ENCODE measurements at places on chromosomes 3 and 15.

DNA sequence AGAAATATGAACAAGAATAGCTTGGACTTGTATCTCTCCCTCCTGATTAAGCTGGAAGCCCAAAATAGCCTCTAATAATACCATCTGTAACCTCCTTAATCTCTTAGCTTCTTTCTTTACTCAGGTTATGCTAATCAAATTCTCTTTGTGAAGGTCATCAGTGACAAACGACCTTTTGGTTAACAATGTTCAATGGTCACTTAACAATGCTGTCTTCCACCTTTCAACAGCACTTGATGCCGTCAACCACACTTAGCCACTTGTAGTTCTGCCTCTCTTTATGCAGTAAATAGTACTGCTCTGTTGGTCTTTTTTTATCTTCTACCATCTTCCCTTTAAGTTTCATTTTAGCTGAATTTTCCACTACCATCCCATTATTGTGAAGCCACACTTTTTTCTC is 476.6 kb upstream of the TGFBR2 start:
- DNase-seq, result no peak

DNA sequence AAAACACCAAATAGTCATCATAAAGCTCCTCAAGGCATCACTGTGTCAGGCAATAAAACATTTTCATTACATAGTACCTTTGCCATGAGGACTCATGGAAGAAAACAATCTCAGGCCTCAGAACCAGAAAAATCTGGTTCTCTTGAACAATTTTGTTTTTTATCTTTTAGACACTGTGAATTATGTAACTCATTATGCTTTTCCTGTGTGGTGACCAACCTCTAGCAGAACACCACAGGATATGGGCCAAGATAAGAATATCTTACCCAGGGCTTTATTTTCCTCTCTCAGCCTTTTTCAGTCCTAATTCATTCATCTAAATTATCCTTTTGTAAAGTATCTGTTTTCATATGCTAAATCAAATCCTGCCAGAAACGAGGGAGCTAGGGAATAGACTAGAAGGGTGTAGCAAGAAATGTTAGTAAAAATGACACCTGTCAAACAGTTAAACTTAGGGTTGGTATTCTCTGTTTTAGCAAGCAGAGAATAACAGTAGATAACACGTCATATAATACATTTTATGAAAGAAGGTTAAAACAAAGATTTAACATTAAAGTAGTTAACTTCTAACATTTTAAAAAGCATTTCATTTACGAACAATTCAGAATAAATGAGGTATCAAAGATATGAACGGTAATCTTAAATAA is 111.1 kb downstream of the FBXL22 start:
- DNase-seq, result no peak

DNA sequence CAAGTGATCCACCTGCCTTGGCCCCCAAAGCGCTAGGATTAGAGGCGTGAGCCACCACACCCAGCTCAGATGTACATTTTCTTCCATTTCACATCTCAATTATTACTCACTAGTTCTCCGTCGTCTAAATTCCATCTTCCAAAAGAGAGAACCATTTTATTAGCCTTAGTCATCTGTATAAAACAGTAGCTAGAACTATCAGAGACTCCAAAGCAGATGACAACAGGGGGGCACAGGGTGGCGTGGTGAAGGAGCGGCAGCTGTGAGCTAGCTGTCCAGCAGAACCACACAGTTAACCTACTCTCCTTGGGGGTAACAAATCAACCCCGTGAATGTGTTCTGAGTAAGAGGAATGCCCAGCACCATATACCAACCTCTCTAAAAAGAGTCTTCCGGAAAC is 7.1 kb downstream of the SLC25A20 start:
- no peak for DNase-seq

DNA sequence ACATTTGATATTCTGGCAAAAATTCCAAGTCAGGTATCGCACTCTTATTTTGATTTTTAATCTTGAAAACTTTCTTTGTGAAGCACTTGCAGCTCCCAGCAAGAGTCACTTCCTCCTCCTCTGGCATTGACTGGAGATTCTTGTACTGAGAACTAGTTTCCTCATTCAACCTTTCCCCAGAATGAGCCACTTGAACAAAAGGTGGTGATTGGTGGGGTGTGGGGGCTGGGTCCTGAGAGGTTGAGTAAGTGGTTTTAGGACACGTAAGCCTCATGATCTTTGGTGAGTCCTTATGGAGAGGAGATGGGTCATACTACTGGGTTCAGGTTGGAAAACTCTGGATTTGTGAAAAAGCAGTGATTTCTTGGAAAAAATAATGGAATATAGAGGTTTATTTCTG is 32.3 kb upstream of the ONECUT1 start:
- no peak for DNase-seq

DNA sequence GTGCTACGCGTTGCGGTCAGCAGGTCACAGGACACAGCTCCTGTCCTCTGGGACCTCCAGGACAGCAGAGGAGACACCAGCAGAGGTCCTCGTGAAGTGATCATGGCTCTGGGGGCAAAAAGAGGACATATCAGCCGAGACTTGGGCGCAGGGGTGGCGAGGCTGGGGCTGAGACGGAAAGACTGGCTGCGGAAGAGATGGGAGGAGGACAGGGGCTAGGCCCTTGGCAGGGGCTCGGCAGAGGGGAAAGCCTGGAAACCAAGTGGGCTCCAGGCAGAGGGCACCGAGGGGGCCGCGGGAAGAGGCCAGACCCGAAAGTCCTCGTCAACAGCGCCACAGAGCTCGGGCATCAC is 4.9 kb upstream of the CFAP100 start:
- no peak for DNase-seq

- DNase-seq, result no peak
These were observed 44.8 kb upstream of the HES1 start for GRCh38 chr3:194091141-194091540.

DNA sequence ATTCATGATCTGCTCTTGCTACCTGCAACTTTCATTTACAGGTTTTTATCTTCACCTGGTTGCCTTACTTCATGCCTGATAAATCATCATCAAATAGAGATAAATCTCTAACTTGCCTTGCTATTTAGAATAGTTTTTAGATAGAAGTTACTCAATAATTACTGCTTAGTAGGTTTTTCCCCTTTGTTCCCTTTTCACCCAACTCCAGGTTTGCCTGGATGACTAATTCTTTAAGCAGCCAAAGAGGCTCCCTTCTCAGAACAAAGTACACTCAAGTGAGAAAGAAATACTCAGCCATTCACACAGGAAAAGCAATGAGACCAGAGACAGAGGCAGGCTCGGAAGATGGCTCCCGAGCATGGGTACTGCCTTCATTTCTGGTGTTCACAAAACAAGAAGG is 268.1 kb upstream of the CRBN start:
- no peak for DNase-seq

DNA sequence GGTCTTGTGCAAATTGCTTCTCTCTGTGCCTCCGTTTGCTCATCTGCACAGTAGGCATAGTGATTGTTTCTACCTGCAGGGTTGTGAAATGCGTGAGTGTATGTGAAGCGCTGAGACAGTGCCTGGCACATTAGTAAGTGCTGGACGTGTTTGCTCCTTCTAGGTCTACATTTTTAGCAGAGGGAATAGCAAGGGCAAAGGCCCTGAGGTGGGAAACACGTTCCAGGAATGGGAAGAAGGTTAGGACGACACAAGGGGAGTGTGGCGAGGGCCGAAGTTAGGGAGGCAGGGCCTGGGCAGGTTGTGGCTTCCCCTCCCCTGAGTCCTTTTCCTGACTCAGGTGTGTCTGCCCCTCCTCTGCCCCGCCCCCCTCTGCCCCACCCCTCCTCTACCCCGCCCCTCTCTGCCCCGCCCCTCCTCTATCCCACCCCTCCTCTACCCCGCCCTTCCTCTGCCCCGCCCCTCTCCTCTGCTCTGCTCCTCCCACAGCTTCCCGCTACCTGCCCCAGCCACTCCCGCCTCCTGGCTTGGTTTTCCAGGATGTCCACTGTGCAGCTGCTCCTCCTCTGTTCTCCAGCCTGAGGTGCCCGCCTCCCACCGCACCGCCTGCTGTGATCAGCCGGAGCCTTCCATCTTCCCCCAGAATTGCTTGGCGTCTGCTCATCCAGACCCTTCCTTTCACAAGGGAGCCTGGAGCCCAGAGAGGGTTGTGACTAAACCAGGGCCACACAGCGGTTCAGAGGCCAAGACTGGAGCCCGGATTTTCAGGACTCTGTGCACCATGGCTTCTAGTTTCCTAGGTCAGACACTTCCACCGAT is 31.1 kb upstream of the SMAD6 start:
- no peak for DNase-seq

- DNase-seq, result no peak
These were observed 77.9 kb upstream of the ASB14 start for GRCh38 chr3:57370341-57370740.

- DNase-seq, result no peak
These were observed 358.3 kb downstream of the SHQ1 start for GRCh38 chr3:72489901-72490300.

DNA sequence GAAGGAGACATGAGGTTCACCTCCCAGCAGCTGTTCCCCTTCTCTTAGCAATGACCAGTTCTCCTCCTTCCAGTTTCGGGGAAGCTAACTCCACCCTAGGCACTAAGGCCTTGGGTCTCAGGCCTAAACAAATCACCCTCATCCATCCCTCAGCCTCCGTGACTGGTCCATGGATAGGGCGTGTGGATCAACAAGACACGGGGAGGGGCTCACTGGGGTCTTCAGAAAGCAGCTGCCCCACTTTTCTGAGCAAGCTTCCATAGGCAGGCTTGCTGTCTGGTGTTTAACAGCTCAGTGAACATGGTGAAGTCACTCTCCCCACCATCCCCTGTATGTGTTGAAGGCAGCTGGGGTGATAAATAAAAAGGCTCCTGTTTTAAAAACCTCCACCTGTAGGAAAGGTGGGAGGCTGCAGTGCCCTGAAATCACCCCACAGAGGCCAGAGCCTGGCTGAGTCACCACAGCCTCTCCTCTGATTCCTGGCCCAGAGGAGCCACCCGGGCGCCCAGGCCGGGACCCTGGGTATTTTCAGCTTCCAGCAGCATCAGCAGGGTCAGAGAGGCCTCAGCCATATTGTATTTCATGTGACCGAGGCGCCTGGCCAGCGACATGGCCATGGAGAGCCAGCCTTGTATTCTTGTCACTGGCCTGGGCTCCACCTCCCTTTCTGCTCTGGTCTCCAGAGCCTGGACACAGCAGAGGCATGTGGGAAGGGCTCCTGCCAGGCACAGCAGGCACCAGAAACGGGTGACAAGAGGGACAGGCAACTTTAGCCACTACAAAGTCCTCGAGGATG is 60.3 kb upstream of the HERC1 start:
- no peak for DNase-seq

GRCh38 chr3:80052271-80052670 is 284.5 kb upstream of the ROBO1 start:
- DNase-seq, result no peak

GRCh38 chr3:25069970-25070369 is 358.1 kb upstream of the RARB start:
- DNase-seq, result no peak

GRCh38 chr3:29156086-29156715 is 124.7 kb upstream of the RBMS3 start:
- DNase-seq, result no peak

GRCh38 chr3:109109574-109109973 is 8.4 kb downstream of the MORC1 start:
- DNase-seq, result no peak

DNA sequence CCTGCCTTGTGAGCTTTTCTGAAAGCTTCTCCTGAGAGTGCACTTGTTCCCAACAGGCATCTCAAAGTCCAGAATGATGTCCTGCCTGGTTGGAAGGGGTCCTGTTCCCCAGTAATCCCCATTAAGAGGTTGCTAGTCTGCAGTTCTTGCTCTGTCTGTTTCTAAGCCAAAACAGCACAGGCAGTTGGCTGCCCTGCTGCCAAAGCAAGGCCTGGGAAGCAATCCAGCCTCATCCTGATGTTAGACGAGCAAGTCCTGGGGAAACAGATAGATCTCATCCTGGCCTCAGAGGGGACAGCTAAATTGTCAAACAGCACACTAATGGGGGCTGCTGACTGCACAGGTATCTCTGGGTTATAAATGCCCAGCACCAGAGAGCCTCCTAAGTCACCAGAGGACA is 198.0 kb downstream of the EPHB1 start:
- DNase-seq, result no peak

- no peak for DNase-seq
These were observed 2.1 kb downstream of the PBRM1 start for GRCh38 chr3:52683611-52684010.

GRCh38 chr3:130604806-130605205 is 87.8 kb downstream of the COL6A6 start:
- no peak for DNase-seq

GRCh38 chr3:84692261-84692660 is 266.5 kb upstream of the CADM2 start:
- no peak for DNase-seq

DNA sequence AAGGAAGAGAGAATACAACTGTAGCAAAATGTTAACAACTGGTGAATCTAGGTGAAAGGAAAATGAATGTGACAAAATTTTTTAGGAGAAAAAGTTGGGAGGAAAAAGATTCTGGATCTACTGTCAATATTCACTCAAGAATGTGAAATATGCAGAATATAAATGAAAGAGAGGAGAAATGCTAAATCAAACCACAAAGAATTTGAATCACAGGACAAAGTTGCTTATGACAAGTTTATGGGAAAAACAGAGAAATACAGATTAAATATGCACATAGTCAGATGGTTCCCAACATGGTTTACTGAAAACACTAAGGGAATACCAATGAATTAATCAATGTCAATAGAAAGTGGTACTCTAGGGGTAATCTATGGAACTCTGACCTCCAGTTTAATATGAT is 27.6 kb downstream of the C3orf33 start:
- DNase-seq, result no peak

DNA sequence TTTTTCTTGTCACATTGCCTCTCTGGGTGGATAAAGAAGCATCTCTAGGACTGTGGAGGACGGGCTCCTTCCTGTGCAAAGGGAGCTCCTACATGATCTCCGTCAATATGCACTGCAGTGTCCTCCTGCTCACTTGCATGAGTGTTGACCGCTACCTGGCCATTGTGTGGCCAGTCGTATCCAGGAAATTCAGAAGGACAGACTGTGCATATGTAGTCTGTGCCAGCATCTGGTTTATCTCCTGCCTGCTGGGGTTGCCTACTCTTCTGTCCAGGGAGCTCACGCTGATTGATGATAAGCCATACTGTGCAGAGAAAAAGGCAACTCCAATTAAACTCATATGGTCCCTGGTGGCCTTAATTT is 478 bp downstream of the GPR15 start:
- DNase-seq, result no peak

DNA sequence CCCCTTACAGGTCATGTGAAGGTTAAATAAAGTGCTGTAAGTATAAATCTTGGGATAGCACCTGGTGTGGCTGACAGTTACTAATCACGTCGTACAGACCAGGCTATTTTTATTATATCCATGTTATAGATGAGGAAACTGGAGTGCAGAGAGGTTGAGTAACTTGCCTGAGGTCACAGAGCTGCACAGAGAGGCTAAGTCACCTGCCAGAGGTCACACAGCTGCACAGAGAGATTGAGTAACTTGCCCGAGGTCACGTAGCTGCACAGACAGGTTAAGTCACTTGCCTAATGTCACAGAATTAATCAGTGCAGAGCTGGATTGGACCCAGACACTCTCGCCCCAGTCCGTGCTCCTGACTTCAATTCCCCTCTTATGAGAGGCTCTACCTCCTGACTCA is 171.5 kb downstream of the NUP210 start:
- no peak for DNase-seq

Data from activated naive CD4-positive, alpha-beta T cell treated with anti-CD3 and anti-CD28 coated beads, Interleukin-2, amount 50 U/mL, for 72 hours (primary cell).